ENCODE measurements at places on chromosomes 6 and 20.

- peak; percentile 80 for DNase-seq
These were observed 946 bp downstream of the BEND3 start for GRCh38 chr6:107114213-107114925.

- no peak for DNase-seq
These were observed 76.8 kb downstream of the HIVEP2 start for GRCh38 chr6:142867988-142868812.

GRCh38 chr6:109944448-109944847, 33.7 kb upstream of the GPR6 start:
- no peak for DNase-seq

GRCh38 chr6:43584892-43585570, 9.0 kb downstream of the POLH start:
- DNase-seq = no peak

GRCh38 chr6:28841290-28841689, 82.5 kb downstream of the TRIM27 start:
- DNase-seq = no peak

- no peak for DNase-seq
These were observed 20.2 kb upstream of the SLC22A2 start for GRCh38 chr6:160278786-160279310.
